ENCODE measurements at places on chromosomes 2 and 18.

- no peak for DNase-seq
Measured at GRCh38 chr2:144505245-144505831, 14.6 kb downstream of the ZEB2 start.

GRCh38 chr2:216635701-216636550, 2.7 kb downstream of the IGFBP2 start:
- no peak for DNase-seq

DNA sequence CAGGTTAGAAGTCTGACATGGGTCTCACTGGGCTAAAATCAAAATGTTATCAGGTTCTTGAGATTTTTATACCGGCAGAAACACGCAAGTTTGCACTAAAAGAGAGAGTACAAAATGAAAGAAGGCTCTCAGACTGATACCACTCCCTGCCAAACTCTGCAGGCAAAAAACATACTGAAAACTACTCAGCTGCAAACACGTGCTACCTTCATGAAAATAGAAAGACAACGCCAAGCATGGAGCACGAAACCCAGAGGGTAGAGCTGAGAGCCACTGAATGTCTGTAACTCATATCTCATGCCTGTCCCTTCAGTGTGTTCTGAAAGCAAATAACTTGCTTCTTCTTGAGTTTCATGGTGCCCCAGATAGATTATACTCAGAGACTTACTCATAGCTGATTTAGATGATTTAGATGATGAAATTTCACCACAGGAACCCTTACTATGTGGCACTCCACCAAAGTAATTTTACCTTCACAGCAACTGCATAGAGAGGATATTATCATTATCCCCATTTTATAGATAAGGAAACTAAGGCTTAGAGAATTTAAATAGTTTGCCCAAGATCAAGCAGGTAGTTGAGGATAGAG, 313.0 kb upstream of the SLC39A10 start:
- no peak for DNase-seq

DNA sequence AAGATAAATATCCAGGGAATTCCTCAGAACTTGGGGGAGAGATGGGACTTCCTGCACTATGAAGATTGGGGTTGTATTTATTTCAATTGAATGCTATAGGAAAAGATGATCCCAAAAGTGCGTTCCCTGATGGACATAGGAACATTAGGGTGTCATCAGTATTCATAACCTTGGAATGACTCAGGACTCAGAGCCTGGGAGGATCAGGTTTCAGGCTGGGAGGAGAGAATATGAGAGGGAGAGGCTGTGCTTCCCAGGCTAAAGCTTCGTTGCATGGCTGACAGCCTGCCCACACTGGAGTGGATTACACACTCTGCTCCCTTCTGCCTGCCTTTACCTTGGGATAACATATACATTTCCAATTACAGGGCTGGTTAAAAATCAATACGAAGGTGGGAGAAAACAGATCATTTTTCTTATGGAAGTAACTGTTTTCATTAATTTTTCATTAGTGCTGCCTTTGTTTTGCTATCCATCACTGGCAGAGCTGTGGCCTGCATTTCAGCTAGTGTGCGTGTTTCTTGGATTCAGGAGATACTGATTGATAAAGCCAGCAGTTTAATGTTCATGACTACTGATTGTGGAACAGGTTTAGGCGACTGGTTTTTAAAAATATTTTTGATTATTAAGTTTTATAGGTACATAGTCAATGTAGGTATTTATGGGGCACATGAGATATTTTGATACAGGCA, 118.7 kb downstream of the KCTD1 start:
- peak; percentile 50 for DNase-seq

DNA sequence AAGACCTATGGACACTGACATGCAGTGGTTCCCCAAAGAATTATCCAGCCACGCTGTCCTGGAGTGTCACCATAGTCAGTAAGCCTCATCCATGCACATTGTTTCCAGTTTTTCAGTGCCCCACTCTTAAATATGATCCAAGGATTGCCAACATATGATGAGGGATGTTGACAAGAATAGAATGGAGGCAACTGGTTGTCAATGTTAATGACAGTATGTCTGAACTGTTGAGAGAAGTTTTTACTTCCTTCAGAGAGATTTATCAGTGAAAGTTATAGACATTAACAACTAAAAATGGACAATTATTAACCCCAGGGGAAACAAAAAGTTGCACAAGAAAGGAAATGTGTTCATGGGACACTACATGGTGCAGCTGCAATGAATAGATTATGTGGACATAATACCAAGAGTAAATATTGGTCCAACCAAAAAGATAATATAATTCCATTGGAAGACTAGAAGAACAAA, 69.9 kb downstream of the CYP26B1 start:
- DNase-seq = no peak

DNA sequence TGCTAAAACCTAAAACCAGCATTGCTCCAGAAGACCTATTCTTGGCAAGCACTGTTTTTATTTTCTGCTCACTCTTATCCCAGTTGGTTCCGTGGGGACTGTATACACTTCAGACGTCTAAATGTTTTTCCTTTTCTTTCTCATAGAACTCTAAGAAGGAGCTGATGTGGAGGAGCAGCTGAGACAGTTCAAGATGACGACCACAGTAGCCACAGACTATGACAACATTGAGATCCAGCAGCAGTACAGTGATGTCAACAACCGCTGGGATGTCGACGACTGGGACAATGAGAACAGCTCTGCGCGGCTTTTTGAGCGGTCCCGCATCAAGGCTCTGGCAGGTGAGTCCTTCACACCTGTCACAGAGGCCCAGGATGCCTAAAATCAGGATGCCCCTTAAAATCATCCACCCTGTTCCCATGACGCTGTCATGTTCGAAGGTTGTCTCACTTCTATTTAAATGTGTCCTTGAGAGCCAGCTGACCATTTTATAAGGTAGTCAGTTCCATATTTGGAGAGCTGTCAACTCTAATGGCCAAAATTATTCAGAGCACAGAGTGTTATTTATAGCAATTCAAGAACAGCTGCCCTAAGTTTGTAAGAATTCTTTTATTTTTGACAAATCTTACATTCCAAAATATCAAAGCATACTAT, 70.2 kb downstream of the SPTBN1 start:
- DNase-seq = no peak

- DNase-seq = no peak
Measured at GRCh38 chr2:56185582-56186046, 1.8 kb downstream of the CCDC85A start.

DNA sequence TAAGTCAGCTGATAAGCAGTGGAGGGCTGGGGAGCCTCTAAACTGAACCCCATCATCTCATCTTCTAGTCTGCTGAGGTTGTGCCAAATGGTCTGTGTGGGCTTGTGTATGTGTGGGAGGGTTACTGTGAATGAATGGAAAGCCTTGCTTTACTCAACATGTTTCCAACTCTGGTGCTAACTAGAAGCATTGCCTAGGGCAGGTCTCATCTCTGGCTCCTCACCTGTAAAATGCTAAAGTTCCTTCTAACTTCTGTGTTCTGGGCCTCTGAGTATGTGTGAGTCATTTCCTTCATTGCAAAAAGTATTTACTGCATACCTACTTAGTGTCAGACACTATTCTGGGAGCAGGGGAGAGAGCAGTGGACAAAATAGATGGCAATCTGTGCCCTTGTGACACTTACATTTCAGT, 1.3 kb downstream of the LIPG start:
- DNase-seq = no peak

DNA sequence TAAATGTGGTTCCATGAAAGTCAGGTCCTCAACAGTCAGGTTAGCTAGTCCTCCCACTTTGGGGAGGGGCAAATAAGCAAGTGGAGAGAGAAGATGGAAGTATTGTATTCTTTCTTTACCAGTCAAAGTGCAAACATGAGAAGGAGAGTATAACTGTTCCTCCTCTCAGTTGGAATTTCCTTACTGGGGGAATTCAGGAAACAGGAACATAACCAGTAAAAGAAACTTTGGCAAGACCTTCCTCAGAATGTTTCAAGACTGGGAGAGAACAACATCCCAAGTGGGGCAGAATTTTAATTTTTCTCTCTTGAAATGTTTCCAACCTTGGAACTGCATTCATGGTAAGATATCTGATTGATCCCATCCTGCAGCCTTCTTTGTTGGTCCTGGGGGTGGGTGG, 552.4 kb upstream of the TNP1 start:
- DNase-seq = no peak

- DNase-seq = no peak
Measured at GRCh38 chr18:58896734-58897508, 32.2 kb downstream of the ZNF532 start.

DNA sequence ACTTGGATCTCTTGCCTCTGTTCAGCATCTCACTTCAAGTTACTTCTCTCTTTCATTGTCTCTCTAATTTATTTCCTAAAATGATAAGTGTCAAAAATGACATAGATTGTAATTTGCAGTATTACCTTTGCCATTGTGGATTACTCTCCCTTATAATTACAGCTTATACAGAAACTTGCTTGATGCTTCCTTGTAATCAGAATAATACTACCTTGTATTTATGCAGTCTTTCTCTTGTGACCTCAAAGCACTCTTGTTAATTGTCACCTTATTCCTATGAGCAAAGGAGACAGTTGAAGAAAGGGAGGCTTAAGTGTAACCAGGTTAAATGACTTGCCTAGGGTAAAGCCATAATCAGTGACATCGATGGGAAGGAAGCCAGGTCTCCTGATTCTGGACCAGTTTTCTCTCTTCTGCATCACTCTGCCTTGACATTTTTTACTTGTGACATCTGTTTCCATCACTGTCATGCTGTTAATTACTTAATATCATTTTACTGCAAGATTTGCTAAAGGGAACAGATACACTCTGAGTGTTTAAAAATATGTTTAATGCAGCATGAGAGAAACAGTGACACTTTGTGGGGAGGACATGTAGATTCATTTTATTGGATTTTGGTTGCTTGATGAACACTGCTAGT, 388.6 kb downstream of the PARD3B start:
- no peak for DNase-seq

DNA sequence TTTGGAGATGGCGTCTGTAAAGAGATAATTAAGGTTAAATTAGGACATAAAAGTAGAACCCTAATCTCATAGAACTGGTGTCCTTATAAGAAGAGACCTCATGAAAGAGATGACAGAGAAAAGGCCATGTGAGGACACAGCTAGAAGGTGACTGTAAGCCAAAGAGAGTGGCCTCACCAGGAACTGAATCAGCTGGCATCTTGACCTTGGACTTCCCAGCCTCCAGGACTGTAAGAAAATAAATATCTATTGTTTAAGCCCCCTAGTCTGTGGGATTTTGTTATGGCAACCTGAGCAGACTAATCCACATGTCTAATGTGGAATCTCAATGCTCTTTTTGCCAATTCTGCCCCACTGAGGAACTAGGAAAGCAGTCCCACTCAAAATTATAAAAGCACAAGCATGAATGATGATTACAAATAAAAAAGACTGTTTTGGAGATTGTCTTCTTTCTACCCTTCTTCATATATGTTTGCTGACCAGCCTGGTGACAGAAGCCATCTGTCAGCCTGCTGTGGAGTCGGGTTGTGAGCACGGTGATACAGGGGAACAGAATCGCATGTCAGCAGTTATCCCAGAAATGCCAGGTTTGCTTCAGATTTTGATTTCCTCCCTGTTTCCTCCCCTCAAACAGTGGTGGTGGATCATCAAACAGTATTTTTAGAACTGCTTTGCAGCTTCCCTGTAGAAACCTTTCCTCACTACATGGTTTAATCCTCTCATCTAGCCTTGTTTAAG, 54.2 kb downstream of the INPP4A start:
- no peak for DNase-seq

DNA sequence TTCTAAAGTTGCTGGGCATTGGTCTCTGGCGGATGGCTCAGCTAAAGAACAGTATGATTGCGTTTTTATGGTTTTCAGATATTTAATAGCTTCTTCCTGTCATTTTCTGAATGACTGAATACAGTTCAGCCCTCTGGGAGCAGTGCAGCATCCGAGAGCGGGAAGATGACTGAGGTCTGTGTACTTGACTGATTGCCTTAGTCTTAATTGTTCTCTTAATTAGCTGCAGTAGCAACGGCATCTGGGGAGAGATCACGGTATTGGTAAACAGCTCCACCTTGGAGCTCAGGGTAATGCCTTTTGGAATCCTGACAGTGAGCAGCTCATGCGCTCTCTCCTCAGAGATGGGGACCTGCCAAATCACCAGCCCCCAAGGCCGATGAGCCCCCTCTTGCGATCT, 481.4 kb upstream of the SPRED2 start:
- DNase-seq = no peak

- DNase-seq = no peak
Measured at GRCh38 chr2:44545005-44545404, 183.3 kb downstream of the CAMKMT start.

GRCh38 chr2:12282780-12283695, 433.7 kb upstream of the TRIB2 start:
- DNase-seq = no peak

- DNase-seq = no peak
Measured at GRCh38 chr2:39464864-39465263, 27.8 kb upstream of the MAP4K3 start.

GRCh38 chr2:204492417-204492816, 52.9 kb upstream of the PARD3B start:
- no peak for DNase-seq

DNA sequence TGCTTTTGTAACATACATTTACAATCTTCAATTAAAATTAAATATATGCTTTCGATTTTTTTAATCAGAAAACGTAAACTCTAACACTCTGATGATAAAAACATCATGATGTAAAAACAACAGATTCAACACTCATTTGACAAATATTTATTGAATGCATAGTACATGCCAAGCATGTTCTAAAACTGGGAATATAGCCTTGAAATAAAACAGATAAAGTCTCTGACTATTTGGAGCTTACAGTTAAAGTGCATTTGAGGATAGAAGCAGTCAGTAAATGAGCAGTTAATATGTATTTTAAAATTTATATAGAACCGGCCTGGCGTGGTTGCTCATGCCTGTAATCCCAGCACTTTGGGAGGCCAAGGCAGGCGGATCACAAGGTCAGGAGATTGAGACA, 47.8 kb downstream of the TMX3 start:
- DNase-seq = no peak

- DNase-seq = no peak
Measured at GRCh38 chr2:29233428-29233827, 118.2 kb downstream of the CLIP4 start.

- no peak for DNase-seq
Measured at GRCh38 chr2:101152272-101153076, 1.3 kb upstream of the TBC1D8 start.

GRCh38 chr2:26080356-26080755, 46.5 kb downstream of the RAB10 start:
- no peak for DNase-seq

GRCh38 chr18:62372156-62372555, 47.0 kb downstream of the TNFRSF11A start:
- DNase-seq = no peak

DNA sequence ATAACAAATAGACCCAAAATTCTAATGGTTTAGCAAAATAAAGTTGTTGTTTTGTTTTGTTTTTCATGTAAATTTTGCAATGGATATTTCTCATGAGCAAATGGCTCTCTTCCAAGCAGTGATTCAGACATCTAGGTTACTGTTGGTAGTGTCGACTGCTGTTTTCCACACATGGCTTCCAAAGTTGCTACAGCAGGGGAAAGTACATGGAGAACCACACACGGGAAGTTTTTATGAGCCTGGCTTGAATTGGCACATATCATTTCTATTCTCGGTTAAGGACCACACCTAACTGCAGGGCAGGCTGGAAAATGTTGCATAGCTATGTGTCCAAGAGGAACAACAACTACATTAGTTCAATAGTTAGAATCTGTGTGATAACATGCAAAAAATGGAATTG, 262.1 kb downstream of the GALNT13 start:
- DNase-seq = no peak

All from AG04450 (cell line).